ENCODE measurements at places on chromosomes 11 and 22. TPM values are rescaled to one million over a fixed set of nuclear protein-coding genes. Genes with fewer than 3 reads are reported as not detected.

TEX54 gene
- not detected for total RNA-seq

DNA sequence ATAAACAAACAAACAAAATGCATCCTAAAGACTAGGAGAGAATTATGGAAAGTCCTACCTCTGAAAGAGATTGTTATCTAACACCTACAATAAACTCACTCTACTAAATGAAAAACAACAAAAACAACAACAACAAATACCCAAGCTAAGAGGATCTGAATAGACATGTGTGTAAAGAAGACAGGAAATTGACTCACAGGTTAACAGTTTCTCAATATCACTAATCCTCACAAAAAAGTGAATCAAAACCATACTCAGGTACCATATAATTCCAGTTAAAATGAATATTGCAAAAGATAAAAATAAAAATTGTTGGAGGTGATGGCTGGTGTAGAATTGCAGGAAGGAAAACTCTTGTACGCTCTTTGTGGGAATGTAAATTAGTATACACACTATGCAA lies 110.4 kb upstream of the TOP3B start:
- H3K4me3 ChIP-seq, result no peak overlapping the region
- no peak overlapping the region for H3K27ac ChIP-seq
- no peaks in the 10 kb centered on the region for H3K27me3 ChIP-seq
- DNase-seq, result no peak
- H3K4me1 ChIP-seq, result no peaks in the 10 kb centered on the region

GRCh38 chr11:117855186-117855845 lies 21.1 kb downstream of the FXYD6 start:
- H3K4me1 ChIP-seq, result no peaks in the 10 kb centered on the region
- H3K27ac ChIP-seq, result no peak overlapping the region
- no peak overlapping the region for H3K4me3 ChIP-seq
- no peaks in the 10 kb centered on the region for H3K27me3 ChIP-seq
- H3K36me3 ChIP-seq, result no peaks in the 10 kb centered on the region

GRCh38 chr11:23095650-23096189 lies 235.4 kb upstream of the CCDC179 start:
- H3K27ac ChIP-seq, result no peak overlapping the region
- H3K36me3 ChIP-seq, result no peaks in the 10 kb centered on the region
- no peaks in the 10 kb centered on the region for H3K27me3 ChIP-seq
- no peak overlapping the region for H3K4me3 ChIP-seq
- H3K4me1 ChIP-seq, result no peaks in the 10 kb centered on the region

DNA sequence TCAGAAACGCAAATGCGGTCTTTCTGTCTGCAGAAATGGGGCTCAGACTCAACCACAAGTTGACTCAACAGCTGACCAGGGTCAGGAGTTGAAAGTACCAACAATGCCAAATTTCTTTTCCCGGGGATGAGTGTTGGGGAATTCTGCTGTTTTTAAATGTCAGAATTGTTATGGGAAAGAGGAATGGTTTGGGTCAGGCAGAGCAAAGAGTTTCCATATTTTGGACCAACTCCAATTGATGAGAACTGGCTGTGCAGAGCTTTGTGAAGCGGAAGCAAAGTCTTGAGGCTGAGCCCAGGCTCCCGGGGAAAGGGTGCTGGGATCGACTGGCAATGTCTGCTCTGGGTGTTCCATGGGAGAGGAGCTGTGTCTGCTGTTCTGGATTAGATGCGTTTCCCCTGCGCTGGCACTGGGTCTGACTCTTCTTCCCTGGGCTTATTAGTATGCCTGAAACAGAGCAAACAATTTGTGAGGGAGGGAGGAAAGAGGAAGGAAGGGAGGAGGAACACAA lies 36.2 kb downstream of the TXN2 start:
- no peaks in the 10 kb centered on the region for H3K4me1 ChIP-seq
- no peak overlapping the region for H3K4me3 ChIP-seq
- H3K27ac ChIP-seq, result no peak overlapping the region
- no peaks in the 10 kb centered on the region for H3K36me3 ChIP-seq

- no peaks in the 10 kb centered on the region for H3K36me3 ChIP-seq
- no peak for DNase-seq
- no peak overlapping the region for H3K4me3 ChIP-seq
- H3K27me3 ChIP-seq, result no peaks in the 10 kb centered on the region
- no peaks in the 10 kb centered on the region for H3K4me1 ChIP-seq
Observed at GRCh38 chr11:113447621-113448315, 27.4 kb downstream of the DRD2 start.

- DNase-seq, result no peak
- no peaks in the 10 kb centered on the region for H3K36me3 ChIP-seq
- no peak overlapping the region for H3K27ac ChIP-seq
- H3K27me3 ChIP-seq, result no peaks in the 10 kb centered on the region
- H3K4me1 ChIP-seq, result no peaks in the 10 kb centered on the region
- H3K4me3 ChIP-seq, result no peak overlapping the region
Observed at GRCh38 chr11:10017911-10018310, 276.1 kb downstream of the SBF2 start.

DNA sequence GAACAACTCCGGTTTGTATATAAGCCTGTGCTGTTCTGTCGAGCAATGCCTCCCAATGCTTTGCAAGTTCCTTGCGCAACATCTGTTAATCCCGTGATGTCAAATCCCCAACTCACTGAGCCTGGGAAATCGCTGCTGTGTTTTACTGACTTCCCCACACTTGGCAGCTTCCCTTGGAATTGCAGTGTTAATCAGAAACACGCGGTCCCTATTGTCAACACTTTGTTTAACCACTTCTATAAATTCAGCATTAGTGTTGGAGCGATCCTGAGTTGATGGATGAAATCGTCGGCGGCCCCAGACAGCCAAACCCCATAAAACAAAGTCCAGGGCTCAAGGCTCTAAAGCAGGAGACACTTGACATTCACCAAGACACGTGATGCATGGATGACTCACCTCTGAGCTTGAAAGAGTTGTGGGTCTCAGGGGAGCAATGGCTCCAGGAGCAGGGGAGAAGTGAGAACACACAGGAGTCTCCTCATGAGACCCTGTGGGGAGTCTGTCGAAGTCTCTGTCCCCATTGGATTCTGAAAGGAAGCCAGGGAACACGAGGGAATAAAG lies 555.3 kb downstream of the MIAT start:
- no peaks in the 10 kb centered on the region for H3K36me3 ChIP-seq
- peak; percentile 77 for DNase-seq
- no peaks in the 10 kb centered on the region for H3K4me1 ChIP-seq
- H3K4me3 ChIP-seq, result no peak overlapping the region

- no peak overlapping the region for H3K27ac ChIP-seq
- no peaks in the 10 kb centered on the region for H3K27me3 ChIP-seq
- no peaks in the 10 kb centered on the region for H3K36me3 ChIP-seq
- H3K4me1 ChIP-seq, result no peaks in the 10 kb centered on the region
- H3K4me3 ChIP-seq, result no peak overlapping the region
- DNase-seq, result no peak
Observed at GRCh38 chr11:57405271-57405860, 14.9 kb upstream of the PRG2 start.

DNA sequence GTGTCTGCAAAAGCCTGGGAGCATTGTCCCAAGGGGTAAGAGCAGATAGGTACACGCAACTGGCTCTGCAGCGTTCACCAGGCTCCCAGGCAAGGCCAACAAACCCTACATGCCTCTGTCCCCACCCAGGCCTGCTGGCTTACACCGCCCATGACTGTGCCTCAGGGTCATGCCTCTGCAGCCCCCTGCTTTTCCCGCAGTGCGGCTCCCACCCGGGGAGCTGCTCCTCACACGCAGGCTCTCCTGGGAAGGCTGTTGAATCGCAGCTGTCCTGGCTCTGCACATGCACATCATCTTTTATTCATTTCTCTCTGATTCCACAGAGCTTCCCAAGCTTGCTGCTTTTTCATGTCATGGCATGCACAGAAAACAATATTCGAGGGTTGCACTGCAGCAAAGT lies 29.2 kb upstream of the B3GAT1 start:
- H3K4me1 ChIP-seq, result peaks cover 6% of the 10 kb centered on the region
- DNase-seq, result no peak
- H3K4me3 ChIP-seq, result no peak overlapping the region

Measured in kidney (tissue), 22 donors.